ENCODE measurements at places on chromosomes 12 and 14.
A peak's percentile ranks its signal among the peaks of the same experiment; 100 is the strongest.

DNA sequence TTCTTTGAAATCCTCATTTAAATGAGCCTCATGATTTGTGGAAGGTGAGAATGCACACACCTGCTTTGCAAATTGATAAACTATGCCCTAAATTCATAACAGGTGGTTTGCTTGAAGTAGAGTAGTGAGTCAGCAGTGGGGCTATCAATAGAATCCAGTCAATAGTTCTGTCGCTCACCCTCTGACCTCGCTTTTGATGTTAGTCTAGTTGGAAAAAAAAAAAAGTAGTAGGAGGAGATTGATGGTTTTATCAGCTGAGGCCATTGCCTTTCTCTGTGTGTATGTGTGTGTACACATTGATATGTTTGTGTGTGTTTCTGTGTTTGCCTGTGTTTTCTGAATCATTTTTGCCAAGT is 267.3 kb downstream of the SNAPC1 start:
- no peak for DNase-seq

- DNase-seq = no peak
Measured at GRCh38 chr14:32986791-32987540, 48.3 kb downstream of the NPAS3 start.

- DNase-seq = no peak
Measured at GRCh38 chr12:105580821-105581352, 250.4 kb downstream of the C12orf75 start.

- no peak for DNase-seq
Measured at GRCh38 chr14:48035836-48036235, 360.4 kb upstream of the MDGA2 start.

- DNase-seq = no peak
Measured at GRCh38 chr14:52031781-52032180, 37.1 kb downstream of the NID2 start.

DNA sequence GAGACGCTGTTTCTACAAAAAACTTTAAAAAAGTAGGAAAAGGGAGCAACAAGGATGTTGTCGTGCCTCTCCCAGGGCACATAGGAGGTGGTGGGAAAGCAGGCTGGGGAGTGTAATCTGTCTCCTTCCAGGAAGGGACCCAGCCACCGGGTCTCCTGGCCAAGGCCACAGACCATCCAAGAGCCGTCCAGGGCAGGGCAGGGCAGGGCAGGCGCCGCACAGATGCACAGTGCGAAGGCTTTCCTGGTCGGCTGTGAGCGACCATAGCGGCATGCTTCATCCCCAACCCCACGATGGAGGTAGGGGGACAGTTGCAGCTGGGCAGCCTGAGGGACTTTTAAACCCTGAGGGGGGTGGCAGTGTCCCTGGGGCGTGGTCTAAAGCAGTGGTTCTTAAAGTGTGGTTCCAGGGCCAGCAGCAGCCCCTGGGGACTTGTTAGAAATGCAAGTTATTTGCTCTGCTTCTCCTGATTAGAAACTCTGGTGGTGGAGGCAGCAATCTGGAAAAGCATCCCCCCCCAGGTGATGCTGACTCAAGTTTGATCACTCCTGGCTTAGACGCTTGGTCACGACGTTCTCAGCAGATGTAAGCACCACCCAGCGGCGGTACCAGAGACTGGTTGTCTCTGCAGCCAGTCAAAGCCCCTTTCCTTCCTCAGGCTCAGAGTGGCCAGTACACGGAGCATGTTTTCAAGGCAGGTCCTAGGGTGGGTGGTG is 197.4 kb upstream of the PRMT8 start:
- no peak for DNase-seq

GRCh38 chr14:103915616-103916015 is 12.6 kb upstream of the TDRD9 start:
- DNase-seq = no peak

- peak; percentile 11 for DNase-seq
Measured at GRCh38 chr12:78115889-78116288, 285.2 kb downstream of the NAV3 start.

DNA sequence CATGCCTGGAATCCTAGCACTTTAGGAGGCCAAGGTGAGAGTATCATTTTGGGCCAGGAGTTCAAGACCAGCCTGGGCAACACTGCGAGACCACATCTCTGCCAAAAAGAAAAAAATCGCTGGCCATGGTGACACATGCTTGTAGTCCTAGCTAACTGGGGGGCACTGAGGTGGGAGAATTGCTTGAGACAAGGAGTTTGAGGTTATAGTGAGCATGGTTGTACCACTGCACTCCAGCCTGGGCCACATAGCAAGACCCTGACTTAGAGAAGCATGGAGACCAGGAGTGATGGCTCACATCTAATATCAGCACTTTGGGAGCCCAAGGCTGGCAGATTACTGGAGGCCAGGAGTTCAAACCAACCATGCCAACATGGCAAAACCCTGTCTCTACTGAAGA is 9.2 kb downstream of the PTGES3 start:
- no peak for DNase-seq

DNA sequence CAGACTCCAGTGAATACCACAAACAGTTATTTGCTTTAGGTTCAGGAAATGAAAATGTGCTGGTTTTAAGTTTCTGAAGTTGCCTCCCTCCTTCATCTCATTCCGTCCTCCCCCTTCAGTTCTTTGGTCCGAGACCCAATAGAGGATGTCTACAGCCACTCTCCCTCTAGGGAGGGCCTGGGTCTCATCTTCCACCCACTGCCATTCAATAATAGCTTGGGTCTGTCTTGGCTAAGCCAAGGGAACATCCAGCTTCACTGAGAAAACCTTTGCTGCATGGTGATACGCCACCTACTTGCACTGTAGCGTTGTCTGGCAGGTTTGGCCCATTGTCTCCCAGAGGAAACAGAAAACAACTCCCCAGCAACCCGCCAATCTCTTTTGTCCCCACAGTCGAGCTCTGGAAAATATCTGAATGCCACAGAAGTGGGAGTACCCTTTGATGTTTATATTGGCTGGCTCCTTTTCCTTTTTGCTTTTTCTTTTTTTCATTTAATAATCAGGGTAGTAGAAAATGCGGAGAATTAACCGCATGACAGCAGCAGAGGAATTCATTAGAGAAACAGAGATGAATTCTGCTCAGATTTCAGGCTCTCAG is 380.1 kb downstream of the RAD51B start:
- no peak for DNase-seq

- DNase-seq = peak; percentile 16
Measured at GRCh38 chr12:89176676-89177075, 175.6 kb downstream of the DUSP6 start.

GRCh38 chr12:19643635-19644034 is 204.3 kb downstream of the AEBP2 start:
- no peak for DNase-seq

GRCh38 chr12:131105351-131105735 is 151.6 kb downstream of the ADGRD1 start:
- DNase-seq = no peak

DNA sequence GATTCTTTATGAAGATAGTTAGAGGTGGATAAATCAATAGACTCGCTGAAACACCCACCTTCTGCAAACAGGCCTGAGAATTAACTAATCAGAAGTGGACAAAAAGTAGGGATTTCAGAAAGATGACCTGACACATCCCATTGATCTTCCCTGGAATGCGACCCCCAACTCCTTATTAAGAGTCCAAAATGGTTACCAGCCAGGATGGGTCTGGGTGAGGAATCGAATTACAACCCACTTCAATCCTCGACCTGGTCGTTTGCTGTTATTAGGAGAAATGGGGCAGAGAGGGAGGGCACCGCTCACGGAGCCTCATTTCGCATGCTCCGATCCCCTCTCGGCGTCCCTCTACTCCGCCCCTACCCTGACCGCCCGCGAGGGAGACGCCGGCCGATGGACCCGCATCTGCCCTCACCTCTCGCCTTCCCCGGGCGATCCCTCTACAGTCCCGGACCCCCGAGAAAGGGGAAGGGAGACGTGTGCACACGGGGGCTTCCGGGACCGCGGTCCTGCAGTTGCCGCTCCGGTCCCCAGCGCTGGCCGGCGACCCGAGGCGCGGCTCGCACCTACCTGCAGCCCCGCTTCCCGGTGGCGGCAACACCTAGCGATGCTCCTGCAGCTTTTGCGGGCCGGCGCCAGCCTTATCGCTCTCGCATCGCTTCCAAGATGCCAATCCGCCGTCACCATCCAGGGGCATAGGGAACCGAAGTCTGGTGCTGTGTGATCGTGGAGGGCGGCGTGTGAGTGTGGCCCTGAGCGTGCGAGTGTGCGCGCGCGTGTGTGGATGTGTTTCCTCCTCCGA is 69.3 kb upstream of the USP15 start:
- DNase-seq = no peak

- no peak for DNase-seq
Measured at GRCh38 chr12:80195074-80195726, 95.9 kb downstream of the OTOGL start.

GRCh38 chr14:50967103-50967502 is 22.8 kb upstream of the PYGL start:
- no peak for DNase-seq

GRCh38 chr12:92779902-92780301 is 77.1 kb downstream of the PLEKHG7 start:
- DNase-seq = no peak

GRCh38 chr12:8699714-8700113 is 1.9 kb downstream of the RIMKLB start:
- no peak for DNase-seq

GRCh38 chr14:68307790-68308168 is 485.1 kb downstream of the ZFP36L1 start:
- DNase-seq = no peak

DNA sequence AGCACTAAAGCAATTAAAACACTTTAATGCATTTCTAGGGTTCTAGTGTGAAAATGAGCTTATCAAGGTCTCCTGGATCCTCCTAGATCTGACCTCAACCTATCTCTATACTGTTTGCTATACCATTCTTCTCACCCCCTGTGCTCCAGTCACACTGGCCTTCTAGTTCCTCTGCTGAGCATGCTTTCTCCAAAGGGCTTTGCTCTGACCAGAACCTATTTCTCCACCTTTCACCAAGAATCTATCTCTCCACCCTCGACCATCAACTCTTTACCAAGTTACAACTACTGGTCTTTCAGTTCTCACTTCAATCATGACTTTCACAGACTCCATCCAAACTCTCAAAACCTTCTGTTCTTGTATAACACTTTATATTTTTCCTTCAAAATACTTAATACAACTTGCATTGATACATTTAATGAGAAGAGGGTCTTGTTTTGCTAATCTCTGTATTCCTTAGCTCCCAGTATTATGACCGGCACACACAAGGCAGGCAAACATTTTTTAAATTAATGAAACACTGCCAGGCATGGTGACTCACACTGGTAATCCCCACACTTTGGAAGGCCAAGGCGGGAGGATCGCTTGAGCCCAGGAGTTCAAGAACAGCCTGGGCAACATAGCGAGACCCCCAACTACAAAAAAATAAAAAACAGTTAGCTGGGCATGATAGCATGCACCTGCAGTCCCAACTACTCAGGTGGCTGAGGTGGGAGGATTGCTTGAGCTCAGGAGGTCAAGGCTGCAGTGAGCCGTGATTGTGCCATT is 22.8 kb downstream of the PPP1R12A start:
- DNase-seq = no peak
